ENCODE measurements at places on chromosomes 4 and X. TPM values are rescaled to one million over a fixed set of nuclear protein-coding genes. Genes with fewer than 3 reads are reported as not detected.

DNA sequence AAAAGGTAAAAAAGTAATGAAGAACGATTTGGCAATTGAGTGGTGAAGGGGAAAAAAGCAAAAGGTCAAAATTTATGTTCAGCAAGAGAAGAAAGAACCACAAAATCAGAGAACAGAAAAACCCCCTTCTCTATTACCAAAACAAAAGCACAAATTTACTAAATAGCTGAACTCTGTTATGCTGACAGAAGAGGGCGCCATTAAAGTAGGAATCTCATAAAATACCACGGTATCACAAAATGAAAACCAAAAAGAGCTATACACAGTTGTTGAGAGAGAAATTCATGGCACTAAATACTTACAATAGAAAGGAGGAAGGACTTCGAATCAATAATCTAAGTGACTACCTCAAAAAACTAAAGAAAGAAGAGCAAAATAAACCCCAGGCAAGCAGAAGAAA is 69.6 kb upstream of the CXorf66 start:
- H3K27ac ChIP-seq = no peak overlapping the region
- no peaks in the 10 kb centered on the region for H3K4me1 ChIP-seq
- no peak overlapping the region for H3K4me3 ChIP-seq
- H3K36me3 ChIP-seq = no peaks in the 10 kb centered on the region
- DNase-seq = no peak

COL25A1 gene
- total RNA-seq = not detected

DNA sequence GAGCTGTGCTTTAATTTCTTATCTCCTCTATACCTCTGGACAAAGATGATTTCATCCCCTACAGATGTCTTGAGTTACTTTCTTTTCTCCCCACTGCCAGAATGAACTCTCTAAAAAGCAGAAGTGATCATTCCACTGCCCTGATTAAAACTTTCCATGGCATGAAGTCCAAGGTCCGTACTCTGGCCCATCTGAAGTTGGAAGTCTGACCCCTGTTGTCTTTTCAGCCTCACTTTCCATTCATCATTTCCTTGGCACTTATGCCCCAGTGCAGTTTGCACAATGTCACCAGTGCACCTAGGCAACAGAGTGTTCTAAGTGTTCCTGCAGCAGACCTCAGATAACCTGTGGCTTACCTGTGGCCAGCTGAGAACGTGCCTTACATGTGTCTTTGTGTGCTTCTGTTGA is 242.4 kb downstream of the FRAS1 start:
- peaks cover 6% of the 10 kb centered on the region for H3K27me3 ChIP-seq
- no peak overlapping the region for H3K4me3 ChIP-seq
- DNase-seq = no peak

NWD2 gene
- total RNA-seq = not detected

PTPN13 gene
- total RNA-seq = 0.38 TPM

TECRL gene
- total RNA-seq = not detected
